ENCODE measurements at places on chromosomes 1 and 21.
A peak's percentile ranks its signal among the peaks of the same experiment; 100 is the strongest.

GRCh38 chr1:233109096-233109495, 158.7 kb downstream of the NTPCR start:
- no peak for DNase-seq

GRCh38 chr1:167566766-167567165, 13.2 kb upstream of the CREG1 start:
- no peak for DNase-seq

- no peak for DNase-seq
Measured at GRCh38 chr1:109834951-109835350, 71.2 kb upstream of the EPS8L3 start.

DNA sequence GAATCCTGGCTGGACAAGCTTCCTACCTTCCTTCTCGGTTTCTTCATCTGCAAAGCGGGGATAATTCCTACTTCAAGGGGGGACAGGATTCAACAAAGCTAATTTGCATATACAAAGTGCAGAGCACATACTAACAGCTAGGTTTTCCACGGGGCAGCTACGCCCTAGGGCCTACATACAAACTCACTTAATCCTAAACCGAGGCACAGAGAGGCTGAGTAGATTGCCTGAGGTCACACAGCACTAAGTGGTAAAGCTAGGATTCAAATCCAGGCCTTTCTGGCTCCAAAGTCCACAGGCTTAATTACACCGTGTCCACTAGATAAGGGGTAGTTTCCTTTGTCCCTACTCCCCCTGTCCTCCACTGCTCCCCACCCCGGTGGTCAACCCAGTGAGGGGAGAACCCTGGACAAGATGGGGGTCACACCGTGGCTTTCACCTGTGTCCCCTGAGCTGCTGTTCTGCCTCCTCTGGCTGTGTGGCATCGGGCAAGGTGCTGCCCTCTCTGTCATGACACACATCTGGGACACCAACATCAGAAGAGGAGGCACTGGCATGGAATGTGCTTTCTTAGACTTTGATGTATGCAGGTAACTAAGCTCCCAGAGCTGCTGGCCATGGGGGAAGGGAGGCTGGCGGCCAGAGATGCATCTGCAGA, 44.5 kb downstream of the TAS1R2 start:
- DNase-seq = no peak

DNA sequence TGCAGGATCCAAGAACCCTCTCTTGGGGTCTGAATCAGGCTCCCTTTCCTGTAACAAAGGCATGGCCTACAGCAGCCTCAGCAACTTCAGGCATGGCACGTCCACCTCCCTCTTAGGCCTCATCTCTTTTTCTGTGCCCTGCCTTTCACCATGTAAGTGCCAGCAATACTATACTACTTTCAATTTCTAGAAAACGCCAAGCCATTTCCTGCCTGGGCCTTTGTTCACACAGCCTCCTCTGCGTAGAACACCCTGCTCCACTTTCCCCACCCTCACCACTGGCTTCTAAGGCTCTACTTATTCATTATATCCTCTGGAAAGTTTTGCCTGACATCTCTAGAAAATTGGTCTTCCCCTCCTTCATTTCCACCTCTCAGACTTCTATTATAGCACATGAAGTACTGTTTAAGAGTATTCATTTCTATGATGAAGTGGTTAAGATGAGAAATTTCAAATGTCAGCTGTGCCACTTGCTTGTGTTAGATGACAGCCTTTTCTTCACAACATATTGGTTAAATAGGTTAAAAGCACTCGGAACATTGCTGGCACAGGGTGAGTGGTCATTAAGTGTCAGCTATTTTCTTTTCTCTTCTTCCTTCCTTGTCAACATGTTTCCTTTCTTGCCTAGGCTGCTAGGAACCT, 41.6 kb upstream of the VWA5B1 start:
- no peak for DNase-seq

DNA sequence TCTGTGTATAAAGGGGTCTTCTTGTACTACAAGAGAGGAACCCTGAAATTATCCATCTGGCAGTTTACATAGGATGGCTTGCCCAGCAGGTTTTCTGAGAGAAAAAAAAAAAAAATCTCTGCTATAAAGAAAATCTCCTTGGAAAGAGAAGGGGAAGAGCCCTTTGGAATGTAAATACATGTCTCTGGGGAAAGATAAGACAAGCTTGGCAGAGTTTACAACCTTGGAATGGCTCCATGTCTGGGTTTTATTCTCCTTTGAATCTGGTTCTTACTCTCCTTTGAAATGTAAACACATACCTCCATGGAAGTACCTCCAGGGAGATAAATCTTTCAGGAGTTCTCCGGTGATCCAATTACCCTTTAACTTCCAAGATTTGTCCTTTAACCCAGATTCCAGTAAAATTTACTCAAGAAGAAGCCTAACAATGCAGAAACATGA, 45.1 kb upstream of the DNAH14 start:
- peak; percentile 10 for DNase-seq

DNA sequence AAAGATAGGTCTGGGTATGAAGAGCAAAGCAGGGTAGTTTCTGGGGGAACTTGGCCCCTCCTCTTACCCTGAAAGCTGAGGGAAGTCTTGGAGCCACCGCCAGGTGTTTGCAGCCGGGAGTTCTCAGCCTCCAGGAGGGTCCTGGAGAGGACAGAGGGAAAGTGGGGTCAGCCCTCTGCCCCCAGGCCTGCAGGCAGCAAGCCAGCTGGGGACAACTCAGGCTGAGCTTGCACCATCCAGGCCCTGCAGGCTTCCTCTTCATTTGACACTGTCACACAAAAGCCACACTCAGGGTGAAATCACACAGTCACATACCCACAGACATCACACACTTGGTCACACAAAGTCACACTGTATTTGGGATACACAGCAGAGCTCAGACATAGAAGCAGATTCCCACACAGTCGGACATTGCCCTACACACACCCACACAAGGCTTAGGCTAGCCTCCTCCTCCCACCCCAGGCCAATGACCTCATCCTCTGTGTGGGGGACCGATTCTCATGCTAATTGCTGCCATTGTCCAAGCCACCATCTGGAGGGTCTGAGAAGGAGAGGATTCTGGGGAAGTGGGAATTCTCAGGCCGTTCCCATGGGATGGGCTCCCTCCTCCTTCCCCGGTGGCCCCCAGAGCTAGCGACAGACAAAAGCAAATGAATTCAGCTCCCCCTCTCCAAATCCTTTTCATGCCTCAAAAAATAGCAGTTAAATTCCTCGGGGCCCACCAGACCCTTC, 3.7 kb downstream of the NES start:
- DNase-seq = peak; percentile 38

- DNase-seq = no peak
Measured at GRCh38 chr1:153631047-153632022, 2.5 kb upstream of the CHTOP start.

DNA sequence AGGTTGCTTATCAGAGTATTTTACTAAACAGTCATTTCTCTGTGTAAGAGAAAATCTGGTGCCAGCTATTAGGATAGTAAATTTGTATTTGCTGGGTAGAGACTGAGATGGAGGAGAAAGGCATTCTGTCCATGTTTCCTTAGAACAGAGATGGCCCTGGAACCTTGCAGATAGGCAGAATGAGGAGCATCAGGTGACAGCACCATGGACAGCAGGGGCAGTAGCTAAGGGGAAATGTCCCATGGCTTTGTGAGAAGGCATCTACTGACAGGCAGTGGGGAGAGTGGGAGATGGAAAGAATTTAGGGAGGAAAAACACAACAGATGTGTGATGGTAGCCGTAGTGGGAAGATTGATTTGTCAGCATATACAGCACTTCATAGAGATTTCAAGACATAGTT, 105.0 kb downstream of the PRRX1 start:
- no peak for DNase-seq

- DNase-seq = no peak
Measured at GRCh38 chr21:14736162-14736561, 190.0 kb upstream of the SAMSN1 start.

- DNase-seq = no peak
Measured at GRCh38 chr1:236716160-236716559, 29.9 kb downstream of the ACTN2 start.

DNA sequence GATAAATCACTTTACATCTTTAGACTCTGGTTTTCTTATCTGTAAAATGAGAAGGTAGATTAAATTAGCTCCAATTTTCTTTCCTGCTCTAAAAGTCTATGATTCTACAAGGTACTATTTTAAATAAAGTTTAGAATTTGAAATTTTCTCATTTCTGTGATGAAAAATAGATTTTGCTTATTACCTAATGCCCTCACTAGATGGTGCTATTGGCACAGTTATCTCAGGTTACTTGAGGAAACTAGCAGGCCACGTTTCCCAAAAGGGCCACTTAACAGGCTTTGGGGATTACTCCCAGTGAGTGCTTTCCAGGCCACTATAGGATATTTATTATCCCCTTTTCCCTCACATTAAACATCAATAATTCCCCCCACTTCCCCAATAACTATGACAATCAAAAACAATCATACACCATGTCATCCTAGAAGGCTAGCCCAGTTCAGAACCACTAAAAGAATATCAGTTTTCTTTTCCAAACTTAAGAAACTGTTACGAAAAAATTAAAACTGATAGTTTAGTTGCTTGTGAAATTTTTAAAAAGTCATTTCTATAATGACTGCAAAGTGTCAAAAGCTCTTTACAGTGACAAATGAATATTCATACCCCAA, 30.6 kb downstream of the OMA1 start:
- DNase-seq = peak; percentile 88

DNA sequence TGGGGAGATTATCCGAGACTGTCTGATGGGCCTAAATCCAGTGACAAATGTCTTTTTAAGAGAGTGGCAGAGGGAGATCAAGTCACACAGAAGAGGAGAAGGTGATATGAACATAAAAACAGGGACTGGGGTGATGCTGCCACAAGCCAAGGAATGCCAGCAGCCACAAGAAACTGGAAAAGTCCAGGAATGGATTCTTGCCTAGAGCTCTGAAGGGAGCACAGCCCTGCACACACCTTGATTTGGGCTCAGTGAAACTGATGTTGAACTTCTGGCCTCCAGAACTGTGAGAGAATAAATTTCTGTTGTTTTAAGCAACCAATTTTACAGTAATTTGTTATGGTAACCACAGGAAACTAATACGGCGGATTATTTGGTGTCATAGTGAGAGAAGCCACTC, 19.5 kb downstream of the CITED4 start:
- no peak for DNase-seq

GRCh38 chr1:199218065-199218464, 579.2 kb downstream of the PTPRC start:
- no peak for DNase-seq

DNA sequence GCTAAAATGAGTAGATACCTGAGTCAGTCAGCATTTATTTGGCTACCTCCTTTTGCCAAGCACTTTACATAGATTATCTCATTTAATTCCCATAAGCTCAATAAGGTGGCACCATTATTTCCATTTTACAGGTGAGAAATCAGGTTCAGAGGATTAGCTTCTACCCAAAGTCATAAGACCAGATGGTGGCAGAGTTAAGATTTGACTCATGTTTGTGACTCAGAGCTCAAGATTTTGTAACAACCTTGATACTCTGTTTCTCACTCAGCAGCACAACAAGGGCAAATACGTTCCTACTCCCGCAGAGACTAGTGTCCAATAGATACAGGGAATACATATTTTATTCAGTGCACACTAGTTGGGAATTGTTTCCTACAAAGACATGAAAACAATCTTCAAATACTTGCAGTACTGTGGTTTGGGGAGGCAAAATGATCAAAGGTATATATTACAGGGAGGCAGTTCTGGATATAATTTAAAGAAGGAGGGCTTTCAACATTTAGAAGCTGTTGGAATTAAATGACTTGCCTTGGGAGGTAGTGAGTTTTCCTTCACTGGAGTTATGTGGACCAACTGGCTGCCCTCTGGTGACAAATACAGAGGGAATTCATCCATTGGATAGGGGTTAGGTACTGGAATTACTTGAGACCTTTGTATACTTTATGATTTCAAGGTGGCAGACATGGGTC, 3.6 kb downstream of the LEPR start:
- DNase-seq = peak; percentile 94

- DNase-seq = no peak
Measured at GRCh38 chr1:199799116-199799515, 228.4 kb upstream of the NR5A2 start.

GRCh38 chr1:15950763-15951295, 25.1 kb downstream of the ZBTB17 start:
- DNase-seq = peak; percentile 51

DNA sequence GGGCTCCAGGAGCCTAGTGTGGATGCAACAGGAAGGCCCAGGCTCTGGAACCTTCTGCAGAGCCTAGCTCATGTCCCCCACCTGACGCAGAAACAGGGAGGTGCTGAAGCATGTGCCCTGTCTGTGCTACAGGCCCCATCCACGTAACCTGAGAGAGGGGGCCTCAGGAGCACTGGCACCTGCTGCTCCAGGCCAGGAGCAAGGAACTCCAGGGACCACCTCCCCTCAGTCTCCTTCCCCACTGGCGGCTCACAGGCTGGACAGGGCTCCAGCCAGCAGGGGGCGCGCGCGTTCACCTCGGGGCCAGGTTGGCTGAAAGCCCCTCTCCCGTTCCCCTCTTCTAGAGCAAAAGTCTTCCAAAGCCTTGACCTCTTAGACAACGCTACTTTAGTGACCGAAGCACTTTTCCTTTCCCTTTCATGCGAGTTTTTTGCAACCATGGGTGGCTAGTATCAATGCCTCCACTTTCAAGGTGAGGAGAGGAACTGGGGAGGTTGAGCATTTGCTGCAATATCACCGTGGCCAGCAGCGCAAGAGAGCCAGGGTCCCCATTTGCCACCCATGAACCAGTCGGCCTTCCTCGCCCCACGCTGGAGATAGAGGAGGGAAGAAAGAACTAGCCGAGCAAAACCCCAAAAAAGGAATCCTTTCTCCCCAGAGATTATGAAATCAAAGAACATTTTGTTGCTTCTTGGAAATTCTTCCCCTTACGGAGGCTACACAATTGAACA, 52.4 kb upstream of the GPR157 start:
- DNase-seq = peak; percentile 70

GRCh38 chr1:27864264-27864895, 8.0 kb upstream of the THEMIS2 start:
- DNase-seq = no peak

DNA sequence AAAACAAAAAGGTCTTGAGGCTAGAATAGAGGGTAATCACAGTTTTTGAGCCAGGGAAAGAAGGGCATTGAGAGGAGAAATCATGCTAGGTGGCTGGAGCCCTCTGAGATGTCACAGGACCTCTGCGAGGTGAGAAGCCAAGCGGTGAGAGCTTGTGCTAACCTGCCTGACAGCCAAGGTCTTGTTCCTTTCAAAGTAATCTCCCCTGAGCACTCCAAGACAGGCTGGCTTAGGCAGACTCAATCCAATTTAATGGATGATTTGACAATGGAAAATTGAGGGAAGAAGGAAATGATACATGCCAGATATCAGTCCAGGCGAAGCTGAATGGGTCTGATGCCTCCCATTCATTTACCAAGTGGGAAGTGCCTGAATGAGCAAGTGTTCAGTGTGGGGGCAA, 311.9 kb upstream of the PTBP2 start:
- no peak for DNase-seq

DNA sequence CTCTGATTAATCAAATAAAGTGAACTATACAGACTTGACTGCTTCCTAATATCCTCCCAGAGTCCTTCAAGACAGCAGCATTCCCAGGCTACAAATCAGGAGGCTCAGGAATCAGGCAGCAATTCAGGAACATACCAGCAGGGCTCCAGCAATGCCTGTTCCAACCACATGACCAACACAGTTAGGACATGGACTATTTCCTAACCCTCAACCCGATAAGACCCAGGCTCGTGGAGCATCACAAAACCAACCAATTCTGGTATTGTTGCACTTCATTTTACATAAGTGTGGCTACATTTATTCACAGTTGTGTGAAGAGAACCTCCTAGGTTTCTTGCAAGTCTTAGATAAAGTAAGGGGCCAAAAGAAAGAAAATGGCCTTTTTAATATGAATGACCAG, 546.2 kb upstream of the ADGRL2 start:
- DNase-seq = peak; percentile 12

Data from fibroblast of mammary gland (primary cell).